ENCODE measurements at places on chromosomes 11 and 22.

DNA sequence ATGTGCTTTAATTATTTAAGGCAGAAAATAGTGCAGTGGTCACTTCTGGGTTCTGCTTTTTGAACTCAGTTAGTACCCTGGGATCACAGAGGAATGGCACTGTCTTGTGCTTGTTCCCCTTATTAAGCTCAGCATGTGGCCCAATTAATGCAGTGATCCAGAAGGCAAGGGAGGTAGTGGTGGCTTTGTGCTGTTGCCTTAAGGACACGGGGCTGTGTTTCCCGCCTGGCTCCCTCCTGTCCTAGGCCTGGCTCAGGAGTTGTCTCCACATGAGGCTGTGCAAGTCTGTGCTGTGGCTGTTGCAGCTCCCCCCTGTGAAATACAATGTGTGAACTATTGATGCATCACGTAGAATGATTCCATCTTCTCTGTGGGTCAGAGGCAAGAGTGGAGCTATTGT, 49.2 kb upstream of the CABP7 start:
- DNase-seq: no peak

- DNase-seq: no peak
Observed at GRCh38 chr11:37505406-37505805, 907.4 kb upstream of the RAG2 start.

DNA sequence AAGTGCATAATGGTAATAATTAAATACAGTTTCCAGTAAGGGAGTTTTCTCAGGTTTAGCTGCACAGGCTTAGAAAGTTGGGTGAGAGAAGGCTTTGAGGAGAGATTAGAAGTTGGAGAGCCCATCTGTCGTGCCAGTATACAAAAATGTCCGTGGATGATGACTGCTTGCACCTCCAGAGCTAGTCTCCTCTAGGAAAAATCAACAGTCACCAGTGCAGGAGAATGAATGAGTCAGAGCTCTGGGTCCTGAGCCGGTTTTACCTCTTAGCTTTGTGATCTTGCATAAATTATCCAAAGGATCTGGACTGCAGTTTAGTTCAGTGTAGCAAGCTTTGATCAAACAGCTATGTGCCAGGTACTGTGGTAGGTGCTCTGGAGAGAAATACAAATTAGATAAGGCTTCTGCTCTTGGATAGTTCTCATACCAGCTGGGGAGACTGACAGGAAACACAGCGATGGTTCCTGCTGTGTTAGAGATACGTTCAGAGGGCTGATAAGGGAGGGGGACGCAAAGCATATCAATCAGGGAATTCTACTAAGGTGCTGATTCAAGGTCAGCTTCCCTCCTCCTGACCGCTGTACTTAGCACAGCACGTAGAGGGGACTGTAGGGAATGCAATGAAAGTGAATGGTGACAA, 125.9 kb downstream of the TEAD1 start:
- DNase-seq: no peak

GRCh38 chr22:49730656-49731055, 97.0 kb downstream of the BRD1 start:
- DNase-seq: no peak

- DNase-seq: no peak
Observed at GRCh38 chr22:41775976-41776375, 24.5 kb upstream of the CCDC134 start.

DNA sequence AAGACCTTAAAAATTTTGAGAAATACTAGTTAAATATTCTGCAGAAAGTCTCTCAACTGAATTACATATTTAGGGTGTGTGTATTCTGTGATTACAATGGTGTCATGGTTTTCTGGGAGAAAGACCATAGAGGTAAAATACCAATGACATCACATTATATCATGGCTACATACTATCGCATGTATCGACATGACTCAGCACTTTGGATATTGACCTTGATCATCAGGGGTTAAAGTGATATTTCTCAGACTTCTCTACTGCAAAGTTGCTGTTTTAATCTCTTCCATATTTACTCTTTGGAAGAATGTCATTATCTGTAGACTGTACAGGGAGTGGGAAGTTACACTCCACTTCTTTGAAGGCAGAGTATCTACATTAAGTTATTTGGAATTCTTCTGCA, 1046.6 kb downstream of the FAM181B start:
- no peak for DNase-seq

GRCh38 chr11:127191689-127192088, 191.1 kb upstream of the KIRREL3 start:
- no peak for DNase-seq

DNA sequence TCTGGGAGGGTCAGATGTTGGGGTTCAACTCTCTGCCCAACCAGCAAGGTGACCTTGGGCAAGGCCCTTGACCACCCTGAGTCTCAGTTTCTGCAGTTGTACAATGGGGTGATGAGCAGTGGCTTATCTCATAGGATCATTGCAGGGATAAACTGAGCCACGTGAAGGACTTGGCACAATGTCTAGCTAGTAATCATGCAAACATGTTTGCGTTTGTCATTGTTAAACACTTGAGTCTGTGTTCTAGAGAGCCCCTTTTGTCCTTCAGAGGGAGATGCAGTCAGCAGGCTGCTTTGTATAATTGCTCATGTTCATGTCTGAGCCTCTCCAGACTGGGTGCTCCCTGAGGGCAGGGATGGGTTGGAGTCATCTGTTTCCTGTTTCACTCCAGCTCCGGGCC, 15.8 kb downstream of the CD82 start:
- no peak for DNase-seq

- no peak for DNase-seq
Observed at GRCh38 chr22:43356881-43357280, 13.7 kb upstream of the SCUBE1 start.

DNA sequence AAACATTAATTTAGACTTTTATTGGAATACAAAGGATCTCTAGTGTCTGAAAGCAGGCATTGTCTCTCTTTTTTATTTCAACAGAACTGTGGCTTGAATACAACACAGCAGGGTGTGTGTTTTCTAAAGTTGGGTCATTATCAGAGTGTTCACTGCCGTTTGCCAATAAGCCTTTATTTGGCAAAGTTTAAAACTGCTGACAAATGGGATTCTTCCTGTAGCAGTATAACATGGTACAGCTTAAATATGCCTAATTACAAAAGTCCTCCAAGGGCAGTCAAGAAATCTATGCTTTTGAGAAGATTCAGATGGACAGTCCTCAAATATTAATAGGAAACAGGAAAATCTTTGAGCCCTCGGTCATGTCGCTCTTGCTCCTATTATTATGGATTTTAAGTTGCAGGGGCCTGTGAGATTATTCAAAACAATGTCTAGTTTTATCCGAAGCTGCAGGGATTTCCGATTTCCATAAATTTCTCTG, 199.9 kb downstream of the MAML2 start:
- DNase-seq: no peak

- DNase-seq: no peak
Observed at GRCh38 chr11:95229199-95229992, 1.6 kb downstream of the SESN3 start.

DNA sequence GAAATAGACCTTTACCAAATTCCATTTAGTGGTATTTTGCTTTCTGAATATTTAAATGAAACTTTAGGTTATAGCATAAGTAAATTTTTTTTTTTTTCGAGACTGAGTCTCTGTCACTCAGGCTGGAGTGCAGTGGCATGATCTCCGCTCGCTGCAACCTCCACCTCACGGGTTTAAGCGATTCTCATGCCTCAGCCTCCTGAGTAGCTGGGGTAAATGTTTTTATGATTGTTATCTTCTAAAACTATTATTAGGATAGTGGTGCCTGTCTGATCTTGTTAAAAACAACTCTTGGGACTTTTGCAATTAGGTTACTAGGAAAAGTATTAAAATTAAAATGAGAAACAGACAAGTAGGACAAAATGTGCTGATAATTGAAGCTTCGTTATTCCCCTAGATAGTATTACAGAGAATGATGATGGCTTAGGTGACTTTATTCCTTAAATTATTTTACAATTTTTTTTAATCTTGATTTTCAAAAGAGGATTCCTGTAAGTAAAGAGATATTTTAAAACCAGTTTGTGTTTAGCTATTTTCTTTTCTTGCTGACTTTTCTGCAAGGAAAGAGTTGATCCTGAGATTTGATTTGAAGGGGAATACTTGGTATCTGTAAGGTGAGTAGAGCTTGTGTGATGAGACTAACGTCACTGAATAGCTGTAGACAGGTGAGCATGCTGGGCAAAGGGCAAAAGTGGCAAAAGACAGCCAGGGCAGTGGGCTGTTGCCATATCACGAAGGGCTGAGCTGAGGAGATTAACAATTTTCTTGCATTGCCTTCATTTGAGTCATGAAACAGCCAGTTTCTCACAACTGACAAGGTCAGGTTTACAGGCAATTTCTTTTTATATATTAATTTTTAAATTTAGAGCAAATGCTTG, 20.8 kb downstream of the CRKL start:
- DNase-seq: no peak

- no peak for DNase-seq
Observed at GRCh38 chr11:100790073-100790472, 103.0 kb downstream of the ARHGAP42 start.

- DNase-seq: no peak
Observed at GRCh38 chr11:120527111-120527761, 15.7 kb downstream of the GRIK4 start.

DNA sequence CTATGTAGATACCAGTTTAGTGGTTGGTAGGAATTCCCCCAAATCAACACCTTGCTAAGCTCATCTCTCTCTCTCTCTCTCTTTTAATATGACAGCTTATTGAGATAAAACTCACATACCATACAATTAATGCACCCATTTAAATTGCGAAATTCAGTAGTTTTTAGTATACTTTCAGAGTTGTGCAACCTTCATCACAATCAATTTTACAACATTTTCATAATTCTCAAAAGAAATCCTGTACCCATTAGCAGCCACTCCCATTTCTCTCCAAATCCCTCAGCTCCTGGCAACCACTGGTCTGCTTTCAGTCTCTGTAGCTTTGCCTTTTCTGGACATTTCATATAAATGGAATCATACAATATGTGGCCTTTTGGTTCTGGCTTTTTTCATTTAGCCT, 13.3 kb downstream of the NNMT start:
- DNase-seq: no peak

- no peak for DNase-seq
Observed at GRCh38 chr22:23197836-23198235, 17.5 kb downstream of the BCR start.

DNA sequence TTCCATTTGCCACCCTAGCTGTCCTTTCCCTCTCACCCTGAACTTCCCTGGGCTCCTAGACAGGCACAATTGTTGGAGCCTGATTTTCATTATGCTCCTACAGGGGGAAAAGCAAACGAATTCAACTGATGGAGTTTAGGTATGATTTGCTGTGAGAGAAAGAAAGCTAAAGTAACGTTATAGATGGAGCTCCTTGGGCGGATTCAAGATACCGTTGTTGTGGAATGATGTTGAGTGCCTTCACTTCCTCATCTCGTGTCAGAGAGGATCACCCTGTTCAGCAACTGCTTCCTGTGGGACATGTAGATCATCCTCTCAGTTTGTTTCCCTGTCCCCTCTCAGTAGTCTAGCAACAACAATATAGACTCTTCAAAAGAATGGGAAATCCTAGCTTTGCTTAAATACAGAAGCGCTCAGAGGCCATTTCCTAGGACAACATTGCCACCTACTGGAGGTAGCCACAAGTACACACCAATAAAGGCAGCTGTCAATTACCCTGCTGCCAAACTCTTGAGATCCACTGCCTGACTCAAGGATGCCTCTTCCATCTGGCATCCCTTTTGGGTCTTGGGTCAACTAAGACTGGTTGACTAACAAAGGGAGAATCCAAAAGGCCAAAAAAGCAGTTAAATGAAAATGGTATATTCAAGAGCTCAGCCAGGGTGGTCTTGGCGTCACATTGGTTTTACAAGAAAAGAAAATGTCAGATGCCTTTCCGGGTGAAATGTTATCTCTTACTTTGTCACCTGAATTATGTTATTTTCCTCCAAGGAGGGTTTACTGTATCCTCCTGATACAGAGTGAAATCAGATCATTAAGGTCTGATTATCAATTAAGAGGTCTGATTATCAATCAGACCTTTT, 13.5 kb upstream of the DTX4 start:
- DNase-seq: peak; percentile 57

GRCh38 chr11:65719871-65720210, 757 bp downstream of the RNASEH2C start:
- no peak for DNase-seq

DNA sequence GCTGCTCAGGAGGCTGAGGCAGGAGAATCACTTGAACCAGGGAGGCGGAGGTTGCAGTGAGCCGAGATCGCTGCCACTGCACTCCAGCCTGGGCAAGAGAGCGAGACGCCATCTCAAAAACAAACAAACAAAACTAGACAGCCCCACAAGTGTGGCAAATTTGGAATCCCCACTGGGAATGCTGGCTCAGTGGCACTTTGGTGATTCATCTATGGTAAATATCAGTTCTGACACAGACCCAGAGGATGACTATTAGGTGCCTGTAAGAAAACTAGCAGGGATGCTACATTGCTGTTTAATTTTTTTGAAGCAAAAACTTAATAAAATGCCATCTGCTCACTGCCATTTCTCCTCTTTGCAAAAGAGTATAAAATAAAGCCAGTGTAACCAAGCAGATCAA, 107.9 kb downstream of the NAT10 start:
- no peak for DNase-seq

- no peak for DNase-seq
Observed at GRCh38 chr11:60647087-60647486, 52.3 kb upstream of the MS4A8 start.

DNA sequence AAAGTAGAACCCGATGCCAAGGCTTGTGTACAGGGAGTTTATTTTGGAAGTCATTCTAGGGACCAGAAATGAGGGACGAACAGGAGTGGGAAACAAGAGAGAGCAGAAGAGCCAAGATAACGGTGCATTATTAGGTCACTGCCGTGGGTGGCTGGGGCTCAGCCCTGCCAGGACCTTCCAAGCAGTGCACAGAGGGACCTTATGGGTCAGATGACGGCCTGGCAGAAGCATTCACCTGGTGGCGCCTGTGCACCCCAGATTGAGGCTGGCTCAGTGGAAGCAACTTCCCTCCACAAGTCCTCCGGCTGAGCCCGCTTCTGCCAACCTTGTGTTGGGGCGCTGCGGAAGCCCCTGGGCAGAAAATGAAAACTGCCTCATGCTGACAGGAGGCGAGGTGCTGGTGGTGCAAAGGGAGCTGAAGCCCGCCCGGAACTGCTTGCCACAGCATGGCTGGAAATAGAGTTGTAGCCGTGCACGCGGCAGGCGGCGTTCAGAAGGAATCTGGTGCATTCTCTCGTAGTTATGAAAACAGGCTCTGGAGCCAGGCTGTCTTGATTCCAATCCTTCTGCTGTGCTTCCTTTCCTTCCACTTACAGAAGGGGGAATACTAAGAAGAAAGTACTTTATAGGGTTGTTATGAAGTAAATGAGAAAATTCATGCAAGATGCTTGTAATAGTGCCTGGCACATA, 22.2 kb upstream of the TP53I11 start:
- no peak for DNase-seq

DNA sequence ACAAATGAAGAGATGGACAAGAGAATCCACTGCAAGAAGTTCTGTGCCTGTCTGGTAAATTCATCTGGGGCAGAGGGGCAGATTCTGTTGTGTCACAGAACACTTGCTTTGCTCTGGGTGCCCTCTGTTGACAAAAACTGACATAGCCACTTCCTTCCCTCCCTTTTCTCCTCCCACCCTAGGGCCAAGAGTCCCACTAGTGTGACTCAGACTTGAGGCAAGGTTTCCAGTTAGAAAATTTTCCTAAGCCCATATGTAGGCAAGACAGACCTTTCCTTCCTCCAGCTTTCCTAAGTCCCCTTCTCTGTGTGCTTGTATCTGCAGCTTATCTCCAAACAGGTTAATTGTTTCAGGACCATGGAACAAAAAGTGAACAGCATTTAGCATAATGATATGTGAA, 106.8 kb downstream of the RBFOX2 start:
- peak; percentile 74 for DNase-seq
